ENCODE measurements at places on chromosomes 2 and 18. TPM values are rescaled to one million over a fixed set of nuclear protein-coding genes. Genes with fewer than 3 reads are reported as not detected.

AKAIN1 gene
- total RNA-seq: not detected

TNP1 gene
- total RNA-seq: not detected

SLC9A4 gene
- 0.07 TPM for total RNA-seq

MYO7B gene
- total RNA-seq: 0.12 TPM

UGT1A10 gene
- not detected for total RNA-seq

GNLY gene
- 54.1 TPM for total RNA-seq

ZNF385B gene
- total RNA-seq: not detected

GALNT3 gene
- 4.9 TPM for total RNA-seq

CLEC4F gene
- total RNA-seq: not detected

ALPI gene
- total RNA-seq: not detected
